ENCODE measurements at places on chromosomes 2 and 18.

GRCh38 chr2:105254531-105255210 lies 13.1 kb downstream of the GPR45 start:
- no peak for DNase-seq

- no peak for DNase-seq
Measured at GRCh38 chr18:58813561-58814225, 51.0 kb upstream of the ZNF532 start.

GRCh38 chr2:79235135-79235534 lies 75.6 kb upstream of the REG3A start:
- no peak for DNase-seq

DNA sequence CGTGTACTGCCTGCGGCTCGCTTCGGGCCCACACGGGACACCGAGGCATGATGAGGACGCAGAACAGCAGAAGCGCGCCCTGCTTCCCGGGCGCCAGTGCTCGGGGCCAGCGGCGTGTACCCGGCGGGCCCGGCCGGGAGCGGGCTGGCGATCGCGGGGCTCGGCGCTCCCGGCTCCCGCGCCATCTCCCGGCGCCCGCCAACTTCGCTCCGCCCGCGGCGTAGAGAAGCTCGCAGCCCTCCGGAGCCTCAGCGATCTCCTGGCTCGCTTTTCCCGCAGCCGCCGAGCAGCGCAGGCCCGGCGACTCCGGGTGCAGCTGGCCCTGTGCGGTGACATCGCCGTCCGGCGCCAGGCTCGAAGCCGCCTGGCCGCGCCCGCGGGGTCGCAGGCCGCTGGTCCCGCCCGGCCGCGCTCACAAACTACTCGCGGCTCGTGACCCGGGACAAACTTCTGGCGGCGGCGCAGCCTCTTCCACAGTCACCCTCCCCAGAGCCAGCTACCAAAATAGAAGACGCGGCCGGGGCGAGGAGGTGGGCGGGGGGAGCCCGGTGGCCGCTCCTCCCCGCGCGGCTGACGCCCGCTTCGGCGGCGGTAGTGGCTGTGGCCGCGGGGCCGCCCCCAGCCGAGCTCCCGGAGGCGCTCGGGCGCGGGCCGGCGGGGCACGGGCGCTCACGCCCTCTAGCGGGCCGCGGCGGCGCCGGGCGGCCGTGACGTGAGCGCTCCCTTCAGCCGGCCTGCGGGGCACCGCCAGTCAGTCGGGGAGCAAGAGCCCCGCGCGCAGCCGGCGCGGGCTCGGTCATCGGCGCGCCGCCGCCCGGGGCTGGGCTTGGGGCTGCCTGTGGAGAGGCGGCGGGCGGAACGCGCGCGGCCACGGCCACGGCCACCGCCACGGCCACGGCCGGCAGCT lies at the start of gene PTPRM:
Gene PTPRM (plus strand): TSS at position 750 of the 907 bp plus-strand sequence. CDS start 503 bp downstream, outside the sequence.
- peak; percentile 25 for DNase-seq

DNA sequence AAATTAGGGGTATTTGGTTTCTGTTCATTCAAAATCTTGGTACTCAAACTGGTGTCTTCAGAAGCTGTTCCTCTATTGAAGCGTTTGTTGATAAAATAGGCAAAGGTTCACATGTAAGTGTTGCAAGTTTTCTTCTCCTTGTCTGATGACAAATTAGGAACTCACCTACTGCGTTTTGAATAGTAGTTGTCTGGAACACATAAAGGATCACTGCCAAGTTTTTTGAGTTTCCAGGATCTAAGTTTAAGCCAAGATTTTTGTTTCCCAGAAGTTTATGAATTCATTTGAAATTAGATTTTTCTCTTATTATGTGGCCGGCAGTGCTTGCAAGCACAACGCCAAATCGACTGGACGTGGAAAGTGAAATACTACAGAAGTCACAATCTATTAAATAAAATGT lies 85.4 kb downstream of the ARHGEF33 start:
- DNase-seq = no peak

- DNase-seq = no peak
Measured at GRCh38 chr2:54429054-54429453, 27.1 kb upstream of the SPTBN1 start.

DNA sequence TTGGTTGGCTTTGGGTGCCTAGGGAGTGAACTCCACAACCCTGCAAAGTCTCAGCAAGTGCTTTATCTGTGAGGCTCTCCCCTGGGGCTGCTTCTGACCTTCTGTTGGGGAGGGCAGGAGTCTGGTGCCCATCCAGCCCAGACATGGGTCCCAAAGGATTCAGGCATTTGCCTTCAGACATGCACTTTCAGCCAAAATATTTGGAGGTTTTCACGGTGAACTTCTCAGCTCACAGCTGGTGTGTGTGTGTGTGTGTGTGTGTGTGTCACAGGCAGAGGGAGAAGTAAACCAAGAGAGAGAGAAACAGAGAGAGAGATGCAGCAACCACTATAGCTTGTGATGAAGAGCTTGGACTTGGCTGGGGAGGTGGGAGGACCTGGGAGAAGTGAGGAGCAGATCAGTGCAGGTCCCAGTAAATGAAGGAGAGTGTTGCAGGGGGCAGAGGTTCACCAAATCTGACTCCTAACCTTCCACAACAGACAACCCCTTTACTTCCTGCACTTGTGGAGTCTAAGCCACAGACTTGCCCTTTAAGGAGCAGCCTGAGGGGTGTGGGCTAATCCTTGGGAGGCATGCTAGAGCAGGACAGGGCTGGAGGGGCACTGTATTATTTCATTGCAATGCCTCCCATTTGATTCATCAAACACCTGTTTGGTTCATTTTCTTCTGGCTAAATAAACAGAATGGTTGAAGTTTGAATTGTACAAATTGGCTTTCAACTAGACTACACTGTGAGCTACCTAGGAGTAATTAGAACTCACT lies 14.1 kb downstream of the SLC9A4 start:
- no peak for DNase-seq

- DNase-seq = no peak
Measured at GRCh38 chr2:67258831-67259230, 138.3 kb upstream of the ETAA1 start.

DNA sequence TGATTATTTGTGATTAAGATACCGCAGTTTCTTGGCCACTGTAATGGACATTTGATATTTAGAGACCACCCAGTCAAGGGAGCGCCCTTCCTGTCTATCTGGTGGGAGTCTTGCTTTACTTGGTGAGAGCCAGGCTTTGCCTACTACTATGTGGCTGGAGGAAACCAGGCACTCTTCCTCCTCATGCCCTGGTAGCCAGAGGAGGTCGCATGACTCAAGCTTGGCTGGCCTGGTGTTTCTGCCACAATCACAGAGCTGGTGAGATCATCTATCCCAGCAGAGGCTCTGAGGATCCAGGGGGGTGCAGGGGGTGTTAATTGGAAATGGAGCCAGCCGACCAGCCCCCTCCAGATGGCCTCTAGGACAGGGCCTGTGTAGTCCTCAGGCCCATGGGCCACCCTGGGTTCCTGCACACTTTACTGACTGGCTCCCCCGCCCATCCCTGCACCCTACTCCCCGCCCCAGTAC lies 46.8 kb upstream of the BIN1 start:
- no peak for DNase-seq

- no peak for DNase-seq
Measured at GRCh38 chr2:101140237-101140636, 10.9 kb downstream of the TBC1D8 start.

GRCh38 chr2:159262226-159262625 lies 24.3 kb downstream of the WDSUB1 start:
- no peak for DNase-seq

DNA sequence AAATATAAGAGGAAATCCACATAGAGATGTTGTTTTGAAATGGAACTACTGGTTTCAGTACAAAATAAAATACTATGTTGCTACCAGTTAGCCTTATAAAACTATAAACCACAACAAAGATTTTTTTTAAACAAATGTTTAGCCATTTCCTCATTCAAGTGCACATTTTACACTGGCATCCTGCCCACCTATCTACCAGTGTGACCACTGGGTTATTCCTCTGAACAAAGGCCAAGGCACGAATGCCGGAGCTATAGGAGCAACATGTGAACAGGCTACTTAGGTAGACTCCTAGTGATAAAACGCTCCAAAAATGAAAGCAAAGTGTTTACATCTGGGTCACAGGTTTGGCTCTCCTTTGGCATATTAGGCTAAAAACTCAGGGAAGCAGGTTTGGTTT lies 31.8 kb upstream of the SULT1C4 start:
- no peak for DNase-seq

DNA sequence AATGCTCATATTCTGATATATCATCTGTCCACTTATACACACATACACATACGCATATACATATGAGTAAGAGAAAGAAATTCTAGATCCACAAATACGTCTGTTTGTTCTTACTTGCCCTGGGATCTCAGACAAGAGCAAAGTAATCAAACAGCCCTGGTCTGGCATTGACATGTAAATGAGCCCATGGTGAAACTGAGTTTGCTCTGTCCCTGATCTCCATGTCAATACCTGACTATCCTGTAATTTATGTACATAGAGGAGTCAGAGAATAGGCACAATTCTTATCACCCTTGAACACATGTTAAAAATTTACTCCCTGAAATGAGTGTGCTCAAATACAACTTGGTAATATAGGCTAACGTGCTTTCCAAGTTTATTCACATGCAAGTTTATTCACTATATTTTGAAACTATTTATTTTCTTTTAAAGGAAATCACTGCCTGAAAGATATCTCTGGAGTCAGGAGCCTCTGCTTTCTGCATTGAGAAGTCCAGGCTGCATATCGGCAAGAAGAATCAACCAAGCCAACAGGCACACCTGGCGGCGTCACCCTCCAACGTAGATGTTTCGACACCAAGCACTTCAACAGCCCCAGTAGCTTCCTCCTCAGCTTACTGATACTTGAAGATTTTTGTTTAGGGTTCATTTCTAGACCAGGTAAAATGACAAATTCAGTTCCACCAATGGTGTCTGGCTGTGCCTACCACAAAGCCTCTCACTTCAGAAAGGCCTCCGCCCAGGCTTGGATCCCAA lies 100.6 kb downstream of the CMPK2 start:
- peak; percentile 87 for DNase-seq

DNA sequence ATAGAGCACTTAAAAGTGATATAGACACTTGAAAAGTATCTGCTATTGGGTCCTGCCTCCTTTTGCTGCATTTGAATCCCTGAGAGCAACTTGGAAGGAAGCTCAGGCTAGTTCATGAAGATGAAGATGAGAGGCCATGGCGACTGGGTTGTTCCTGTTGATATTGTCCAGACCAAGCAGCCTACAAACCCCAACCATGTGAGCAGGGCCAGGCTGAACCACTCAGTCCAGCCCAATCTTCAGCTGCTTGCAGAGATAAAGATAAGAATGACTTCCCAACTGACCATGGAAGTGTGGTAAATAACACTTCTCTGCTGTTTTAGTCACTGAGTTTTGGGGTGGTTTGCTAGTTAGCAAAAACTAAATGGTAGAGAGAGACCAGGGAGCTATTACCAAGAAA lies 417.6 kb downstream of the SOX11 start:
- no peak for DNase-seq

All from NCI-H748 treated with DMSO at 0.1 percent for 48 hours (cell line).